ENCODE measurements at places on chromosomes 5 and 9.

DNA sequence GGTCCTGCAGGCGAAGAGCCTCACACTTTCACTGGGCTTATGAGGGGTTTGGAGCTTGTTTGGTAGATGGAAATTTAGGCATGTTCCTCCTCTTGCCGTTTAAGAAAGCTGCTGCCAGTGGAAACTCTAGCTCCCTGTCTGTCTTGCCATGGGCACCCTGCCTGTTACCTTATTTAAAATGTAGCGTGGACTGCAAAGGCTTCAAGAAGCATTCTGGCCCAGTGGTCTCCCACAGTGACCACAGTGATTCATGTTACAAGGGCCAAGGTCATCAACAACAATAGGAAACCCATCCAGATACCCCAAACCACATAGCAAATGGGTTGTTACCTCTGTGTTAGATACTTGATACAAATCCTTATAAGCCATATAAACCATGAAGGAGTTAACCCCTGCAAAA, 96.6 kb downstream of the DPYSL3 start:
- DNase-seq = no peak

GRCh38 chr5:139147483-139148087, 50.6 kb downstream of the SIL1 start:
- DNase-seq = peak; percentile 79

DNA sequence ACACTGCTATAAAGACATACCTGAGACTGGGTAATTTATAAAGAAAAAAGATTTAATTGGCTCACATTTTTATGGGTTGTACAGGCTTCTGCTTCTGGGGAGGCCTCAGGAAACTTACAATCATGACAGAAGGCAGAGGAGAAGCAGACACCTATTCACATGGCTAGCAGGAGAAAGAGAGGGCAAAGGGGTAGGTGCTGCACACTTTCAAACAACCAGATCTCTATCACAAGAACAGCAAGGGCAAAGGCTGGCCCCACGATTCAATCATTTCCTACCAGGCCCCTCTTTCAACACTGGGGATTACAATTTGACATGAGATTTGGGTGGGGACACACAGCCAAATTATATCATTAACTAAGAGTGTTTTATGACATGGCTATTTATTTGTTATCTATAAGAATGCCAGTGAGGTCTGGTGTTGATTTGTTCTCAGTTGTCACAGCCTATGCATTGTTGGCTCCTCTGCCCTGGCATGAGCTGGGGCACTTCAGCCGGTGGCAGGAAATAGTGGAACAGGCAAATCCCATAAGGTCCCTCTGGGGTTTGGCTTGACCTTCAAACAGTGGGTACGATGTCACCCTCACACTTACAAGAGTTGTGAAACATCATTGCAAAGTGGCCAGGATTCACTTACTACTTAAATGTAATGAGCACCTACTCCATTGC, 44.1 kb downstream of the SPARC start:
- DNase-seq = no peak

DNA sequence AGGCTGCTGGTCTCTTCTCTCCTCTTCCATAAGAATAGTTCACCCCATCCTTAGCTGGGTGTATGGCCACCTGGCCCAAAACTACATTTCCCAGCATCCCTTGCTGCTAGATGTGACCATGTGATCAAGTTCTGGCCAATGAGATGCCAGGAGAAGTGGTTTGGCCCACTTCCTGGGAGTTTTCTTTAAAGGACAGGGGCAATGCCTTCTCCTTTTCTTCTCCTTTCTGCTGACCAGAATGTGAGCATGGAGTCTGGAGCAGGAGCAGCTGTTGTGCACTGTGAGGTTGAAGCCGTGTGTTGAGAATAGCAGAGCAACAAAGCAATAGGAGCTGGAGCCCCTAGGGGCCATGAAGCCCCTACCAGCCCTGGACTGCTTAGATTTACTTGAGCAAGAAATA, 36.8 kb downstream of the C9orf50 start:
- DNase-seq = no peak

GRCh38 chr5:171363846-171364245, 23.8 kb upstream of the NPM1 start:
- no peak for DNase-seq

- DNase-seq = no peak
These were observed 17.2 kb upstream of the GCNT1 start for GRCh38 chr9:76441551-76442322.

- DNase-seq = no peak
These were observed 57.7 kb upstream of the RPS23 start for GRCh38 chr5:82335806-82336205.

Measured in NCI-H446 treated with DMSO at 0.1 percent for 48 hours (cell line).